Non-pigmented ciliary epithelial cell (primary cell): ENCODE measurements at places on chromosomes 13 and 19.

DNA sequence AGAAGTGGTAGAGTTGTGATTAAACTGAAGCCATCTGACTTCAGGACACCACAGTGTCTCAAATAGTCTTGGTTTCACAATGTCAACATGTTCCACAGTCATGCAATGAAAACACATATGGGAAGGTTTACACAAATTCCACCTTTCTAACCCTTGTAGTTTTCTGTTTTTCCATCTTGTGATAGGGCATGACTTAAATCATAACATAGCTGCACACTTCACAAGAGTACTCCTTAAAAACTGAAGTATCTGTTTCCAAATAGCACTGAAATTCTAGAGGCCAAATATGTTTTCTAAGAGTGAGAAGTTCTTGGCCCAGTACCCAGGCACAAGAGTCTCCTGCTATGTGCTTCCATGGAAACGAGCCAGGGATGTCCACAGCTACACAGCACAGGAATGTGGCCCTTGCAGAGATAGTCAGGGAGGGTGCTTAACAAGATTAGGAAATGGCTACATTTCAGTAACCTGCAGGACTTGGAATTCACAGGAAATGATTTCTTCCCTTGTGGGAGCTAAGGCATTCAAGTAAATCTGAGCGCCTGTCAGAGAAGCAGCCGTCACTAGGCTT lies 269.1 kb downstream of the NDFIP2 start:
- peak; percentile 94 for DNase-seq

GRCh38 chr13:105333416-105333815 lies 1202.0 kb downstream of the EFNB2 start:
- DNase-seq: no peak

- no peak for DNase-seq
Observed at GRCh38 chr19:10680545-10681135, 20.6 kb upstream of the QTRT1 start.

DNA sequence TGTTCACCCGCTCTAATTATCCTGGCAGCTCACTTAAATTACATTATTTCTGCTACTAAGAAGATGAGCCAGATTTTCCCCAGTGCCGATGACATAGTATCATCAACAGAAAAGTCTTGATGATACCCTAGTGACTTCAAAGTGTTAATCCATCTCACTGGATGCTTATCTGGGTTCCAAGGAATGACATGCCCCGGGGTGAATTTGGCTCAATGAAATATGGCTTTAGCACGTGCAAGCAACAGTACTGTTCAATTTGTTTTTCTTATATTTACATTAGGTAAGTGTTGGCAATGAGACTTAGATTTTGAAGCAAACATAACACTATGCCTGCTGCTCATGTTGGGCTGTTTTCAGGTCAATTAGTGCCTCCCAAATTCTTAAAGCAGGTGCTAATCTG lies 548.2 kb upstream of the SLITRK1 start:
- no peak for DNase-seq

- no peak for DNase-seq
Observed at GRCh38 chr13:69580255-69580654, 527.4 kb upstream of the ATXN8OS start.

- DNase-seq: no peak
Observed at GRCh38 chr13:37495046-37495445, 103.5 kb downstream of the POSTN start.

GRCh38 chr13:105825071-105825470 lies 710.4 kb downstream of the EFNB2 start:
- DNase-seq: no peak

DNA sequence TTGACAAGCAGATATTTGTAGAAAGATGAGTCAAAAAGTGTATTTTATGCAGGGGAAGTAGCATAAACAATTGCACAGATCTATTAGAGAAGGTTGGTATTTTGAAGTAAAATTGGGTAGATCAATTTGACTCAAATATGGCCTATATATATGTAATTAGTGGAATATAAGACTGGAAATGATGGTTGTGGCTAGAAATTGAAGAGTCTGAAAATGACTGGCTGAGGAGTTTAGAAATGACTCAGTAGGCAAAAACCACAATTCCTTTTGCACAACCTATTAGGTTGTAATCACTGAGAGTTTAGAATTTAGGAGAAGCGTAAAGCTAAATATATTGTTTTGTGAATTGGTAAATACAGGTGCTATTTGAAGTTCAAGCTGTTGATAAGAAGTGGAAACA lies 622.6 kb upstream of the PCDH20 start:
- DNase-seq: no peak
